Activated T-helper 2 cell treated with anti-CD3 and anti-CD28 coated beads, Interferon-gamma antibody, Interleukin-2, Interleukin-4, amounts not matched to agents 10 μg/mL and 5 μg/mL and 100 μg/mL, durations not matched to agents 14 hours and 24 hours and 36 hours (primary cell): ENCODE measurements at places on chromosomes 4 and X. TPM values are rescaled to one million over a fixed set of nuclear protein-coding genes. Genes with fewer than 3 reads are reported as not detected.

The CNKSR2 gene
- 11.3 and 13.4 TPM in 2 replicates for total RNA-seq

The SPCS3 gene
- 197 and 208 TPM in 2 replicates for total RNA-seq

The GPR50 gene
- total RNA-seq = not detected in 2 replicates

The NPFFR2 gene
- not detected in 2 replicates for total RNA-seq

The SLC6A14 gene
- not detected in 2 replicates for total RNA-seq

The FDCSP gene
- not detected in 2 replicates for total RNA-seq

DNA sequence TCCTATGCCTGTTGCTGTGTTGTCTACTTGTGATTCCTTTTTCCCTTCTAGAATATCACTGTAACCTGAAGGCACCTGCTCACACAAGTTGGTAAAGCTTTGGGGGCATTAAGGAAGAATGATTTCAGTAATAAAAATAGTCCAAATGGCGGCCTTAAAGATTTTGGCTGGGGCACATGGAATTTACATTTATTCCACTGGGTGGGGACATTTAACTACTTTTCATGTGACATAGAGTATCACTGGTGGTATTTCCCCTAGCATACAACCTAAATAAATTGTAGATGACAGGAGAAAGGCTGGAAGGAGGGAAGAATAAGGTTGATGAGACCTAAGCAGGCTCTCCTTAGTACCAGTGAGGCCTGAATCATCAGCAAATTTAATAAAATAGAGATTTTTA is 121.8 kb upstream of the EDA2R start:
- H3K36me3 ChIP-seq = no peaks in the 10 kb centered on the region
- H3K27ac ChIP-seq = no peak overlapping the region
- no peaks in the 10 kb centered on the region for H3K4me1 ChIP-seq
- H3K4me3 ChIP-seq = no peak overlapping the region
- DNase-seq = no peak

GRCh38 chr4:59945716-59946115 is 1254.4 kb upstream of the ADGRL3 start:
- no peak overlapping the region for H3K4me3 ChIP-seq
- no peak overlapping the region for H3K27ac ChIP-seq
- no peaks in the 10 kb centered on the region for H3K4me1 ChIP-seq
- H3K27me3 ChIP-seq = no peaks in the 10 kb centered on the region

DNA sequence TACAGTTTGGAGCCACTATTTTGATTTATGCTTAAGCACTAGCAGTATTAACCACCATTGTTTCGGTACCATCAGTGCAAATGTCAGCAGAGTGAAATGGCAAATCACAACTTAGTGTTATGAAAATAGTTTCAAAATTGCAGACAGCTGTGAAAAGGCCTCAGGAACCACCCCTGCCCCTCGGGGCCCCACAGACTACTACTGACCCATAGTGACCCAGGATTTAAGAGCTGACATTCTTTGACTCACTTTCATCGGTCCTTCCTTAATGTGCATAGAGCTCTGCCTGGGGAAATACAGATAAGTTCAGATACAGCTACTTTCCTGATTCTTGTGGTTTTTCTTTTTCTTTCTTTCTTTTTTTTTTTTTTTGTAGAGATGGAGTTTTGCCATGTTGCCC is 3.3 kb upstream of the BBS7 start:
- H3K27me3 ChIP-seq = peaks cover 33% of the 10 kb centered on the region
- peaks cover 15% of the 10 kb centered on the region for H3K4me1 ChIP-seq
- peaks cover 4% of the 10 kb centered on the region for H3K36me3 ChIP-seq
- no peak overlapping the region for H3K4me3 ChIP-seq
- DNase-seq = no peak

- H3K27me3 ChIP-seq = no peaks in the 10 kb centered on the region
- H3K27ac ChIP-seq = no peak overlapping the region
- H3K36me3 ChIP-seq = no peaks in the 10 kb centered on the region
- H3K4me1 ChIP-seq = peaks cover 1% of the 10 kb centered on the region
- H3K4me3 ChIP-seq = no peak overlapping the region
- DNase-seq = no peak
Observed at GRCh38 chr4:74764119-74764518, 30.2 kb downstream of the BTC start.

DNA sequence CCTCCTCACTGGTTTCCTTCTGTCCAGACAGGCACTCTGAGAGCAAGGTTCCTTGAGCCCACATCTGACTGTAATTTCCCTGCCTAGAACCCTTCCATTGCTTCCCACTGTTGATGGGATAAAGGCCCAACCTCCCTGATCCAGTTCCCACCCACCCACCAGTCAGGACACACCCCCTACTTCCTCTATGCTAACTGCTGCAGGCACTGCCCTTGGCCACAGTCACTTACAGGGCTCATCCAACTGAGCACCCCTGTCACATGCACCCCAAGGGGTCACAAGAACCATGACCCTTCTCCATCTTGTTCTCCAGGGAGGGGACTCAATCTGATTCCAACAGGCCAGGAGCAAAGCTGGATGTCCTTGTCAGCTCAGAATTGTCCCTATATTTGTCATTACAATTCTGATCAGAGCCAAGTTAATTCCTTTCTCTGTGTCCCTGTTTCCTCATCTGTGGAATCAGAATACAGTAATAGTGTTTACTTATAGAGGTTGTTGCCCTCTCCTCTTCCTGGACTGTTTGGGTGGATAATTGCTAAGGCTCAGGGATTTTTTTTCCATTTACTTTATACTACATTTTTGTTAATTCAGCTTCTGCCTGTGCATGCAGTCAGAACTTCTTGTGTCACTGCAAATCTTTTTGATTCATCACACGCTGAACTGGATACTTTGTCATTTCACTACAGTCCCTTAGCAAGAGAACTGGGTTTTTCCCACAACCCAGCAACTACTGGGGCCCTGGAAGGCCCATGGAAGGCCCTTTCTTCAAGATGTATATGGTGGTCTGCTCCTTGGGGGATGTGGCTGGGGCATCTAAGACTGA is 105.6 kb upstream of the MAMLD1 start:
- no peak for DNase-seq
- no peak overlapping the region for H3K4me3 ChIP-seq
- H3K36me3 ChIP-seq = no peaks in the 10 kb centered on the region
- peaks cover 11% of the 10 kb centered on the region for H3K4me1 ChIP-seq

- no peak overlapping the region for H3K4me3 ChIP-seq
- H3K27me3 ChIP-seq = peaks cover 17% of the 10 kb centered on the region
- H3K4me1 ChIP-seq = peaks cover 11% of the 10 kb centered on the region
- no peaks in the 10 kb centered on the region for H3K36me3 ChIP-seq
- DNase-seq = no peak
- H3K27ac ChIP-seq = no peak overlapping the region
Observed at GRCh38 chr4:153113061-153113837, 91.0 kb upstream of the TRIM2 start.

DNA sequence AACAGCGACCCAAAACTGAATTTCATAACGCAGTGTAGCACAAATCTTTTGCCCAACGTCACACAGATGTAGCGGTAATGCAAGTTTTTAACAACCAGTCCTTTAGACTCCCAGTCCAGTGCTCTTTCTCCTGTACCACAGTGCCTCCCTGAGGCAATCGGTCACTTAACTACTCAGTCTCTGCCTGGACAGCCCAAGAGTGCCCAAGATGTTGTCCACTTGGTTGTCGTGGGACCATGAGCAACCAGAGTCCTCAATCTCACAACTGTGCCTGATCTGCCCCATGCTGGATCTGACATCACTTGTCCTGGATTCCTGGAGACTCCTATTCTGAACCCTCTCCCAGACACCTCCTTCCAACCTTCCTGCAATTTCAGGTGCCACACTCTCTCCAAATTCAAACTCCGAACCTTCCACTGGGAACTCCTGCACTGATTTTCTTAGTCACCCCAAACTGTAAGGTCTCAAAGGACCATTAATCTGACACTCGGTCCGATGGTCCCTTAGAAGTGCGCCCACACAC is 702 bp downstream of the MMGT1 start:
- H3K27ac ChIP-seq = peak overlapping the region; percentile 97
- DNase-seq = no peak
- peaks cover 11% of the 10 kb centered on the region for H3K27me3 ChIP-seq
- H3K4me3 ChIP-seq = peak overlapping the region; percentile 97

- no peak overlapping the region for H3K27ac ChIP-seq
- peaks cover 32% of the 10 kb centered on the region for H3K4me1 ChIP-seq
- no peak for DNase-seq
- H3K4me3 ChIP-seq = no peak overlapping the region
- H3K36me3 ChIP-seq = peaks cover 59% of the 10 kb centered on the region
- no peaks in the 10 kb centered on the region for H3K27me3 ChIP-seq
Observed at GRCh38 chr4:36168127-36168878, 76.0 kb downstream of the ARAP2 start.

DNA sequence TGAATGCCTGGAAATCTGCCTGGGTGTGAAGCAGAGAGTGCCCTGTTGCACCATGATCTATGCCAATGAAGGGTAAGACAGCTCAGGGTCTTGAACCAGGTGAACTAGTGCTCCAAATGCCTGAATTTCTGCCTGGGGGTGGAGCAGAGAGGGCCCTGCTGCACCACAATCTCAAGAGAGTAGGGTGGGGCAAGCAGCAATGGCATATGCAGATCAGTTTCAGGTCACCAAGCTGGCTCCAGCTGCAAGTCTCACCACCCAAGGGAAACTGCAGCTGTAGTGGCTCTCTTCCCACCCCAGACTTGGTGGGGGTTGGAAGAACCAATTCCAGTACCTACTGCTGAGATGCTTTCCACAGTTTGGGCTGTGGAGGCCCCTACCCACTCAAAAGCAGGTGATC is 147.0 kb downstream of the SPANXN1 start:
- no peak for DNase-seq
- H3K27me3 ChIP-seq = no peaks in the 10 kb centered on the region
- no peaks in the 10 kb centered on the region for H3K36me3 ChIP-seq
- H3K4me1 ChIP-seq = no peaks in the 10 kb centered on the region
- H3K4me3 ChIP-seq = no peak overlapping the region

- DNase-seq = no peak
- no peak overlapping the region for H3K4me3 ChIP-seq
- H3K27ac ChIP-seq = no peak overlapping the region
- no peaks in the 10 kb centered on the region for H3K27me3 ChIP-seq
Observed at GRCh38 chrX:155747520-155747919, 133.6 kb upstream of the VAMP7 start.

DNA sequence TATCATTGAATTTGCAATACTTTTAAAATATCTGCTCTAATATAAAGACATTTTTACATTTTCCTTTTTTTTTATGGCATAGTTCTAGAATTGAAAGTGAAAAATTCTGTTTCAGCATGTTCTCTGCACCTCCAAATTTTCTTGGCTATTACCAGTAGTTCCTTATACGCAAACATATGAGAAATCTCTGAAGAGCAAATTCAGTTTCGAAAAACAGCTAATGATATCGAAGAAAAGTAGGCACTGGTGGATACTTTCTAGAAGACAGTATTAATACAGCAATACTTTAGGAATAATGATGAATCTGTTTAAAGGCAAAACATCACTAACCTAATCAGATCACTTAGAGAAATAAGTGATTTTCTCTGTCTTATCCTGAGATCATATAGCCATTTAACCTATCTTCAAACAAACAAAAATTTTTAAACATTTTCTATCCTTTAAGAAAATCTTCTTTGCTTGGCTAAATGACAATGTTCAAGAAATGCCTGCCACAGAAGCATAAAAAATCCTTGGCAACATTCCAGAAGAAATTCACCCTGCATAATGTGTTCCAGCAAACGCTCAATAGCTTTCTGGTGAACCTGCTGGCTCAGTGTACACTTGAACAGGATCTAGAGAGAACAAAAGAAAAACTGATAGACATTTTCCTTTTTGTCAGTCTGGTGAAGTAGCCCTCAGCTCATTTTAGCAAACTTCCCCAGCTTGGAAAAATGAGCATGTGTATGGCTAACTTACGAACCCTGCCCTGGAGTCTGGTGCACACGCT is 51.2 kb upstream of the KLF3 start:
- H3K36me3 ChIP-seq = no peaks in the 10 kb centered on the region
- no peak overlapping the region for H3K27ac ChIP-seq
- peaks cover 5% of the 10 kb centered on the region for H3K4me1 ChIP-seq
- DNase-seq = no peak
- peaks cover 3% of the 10 kb centered on the region for H3K27me3 ChIP-seq
- no peak overlapping the region for H3K4me3 ChIP-seq

DNA sequence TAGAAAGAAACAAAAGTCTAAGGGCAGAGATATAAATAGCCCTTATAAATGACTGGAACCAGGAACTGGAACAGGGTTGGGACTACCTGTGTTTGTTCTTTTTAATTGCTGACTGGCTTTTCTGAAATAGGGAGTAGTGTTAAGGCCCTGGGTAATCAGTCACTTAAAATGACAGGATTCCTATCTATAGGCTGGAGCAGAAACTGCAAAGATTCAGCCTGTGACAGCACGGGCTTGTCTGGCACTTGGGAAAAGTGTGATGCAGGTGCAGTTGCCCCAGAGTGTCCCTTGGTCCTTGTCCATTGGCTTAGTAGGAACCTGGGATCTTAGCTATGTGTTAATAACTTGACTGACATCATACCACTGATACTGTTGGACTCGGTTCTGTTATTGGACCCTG is 14.7 kb upstream of the PLAC8 start:
- no peak overlapping the region for H3K27ac ChIP-seq
- H3K4me3 ChIP-seq = no peak overlapping the region
- peaks cover 5% of the 10 kb centered on the region for H3K27me3 ChIP-seq
- peaks cover 12% of the 10 kb centered on the region for H3K36me3 ChIP-seq
- H3K4me1 ChIP-seq = peaks cover 16% of the 10 kb centered on the region
- no peak for DNase-seq

DNA sequence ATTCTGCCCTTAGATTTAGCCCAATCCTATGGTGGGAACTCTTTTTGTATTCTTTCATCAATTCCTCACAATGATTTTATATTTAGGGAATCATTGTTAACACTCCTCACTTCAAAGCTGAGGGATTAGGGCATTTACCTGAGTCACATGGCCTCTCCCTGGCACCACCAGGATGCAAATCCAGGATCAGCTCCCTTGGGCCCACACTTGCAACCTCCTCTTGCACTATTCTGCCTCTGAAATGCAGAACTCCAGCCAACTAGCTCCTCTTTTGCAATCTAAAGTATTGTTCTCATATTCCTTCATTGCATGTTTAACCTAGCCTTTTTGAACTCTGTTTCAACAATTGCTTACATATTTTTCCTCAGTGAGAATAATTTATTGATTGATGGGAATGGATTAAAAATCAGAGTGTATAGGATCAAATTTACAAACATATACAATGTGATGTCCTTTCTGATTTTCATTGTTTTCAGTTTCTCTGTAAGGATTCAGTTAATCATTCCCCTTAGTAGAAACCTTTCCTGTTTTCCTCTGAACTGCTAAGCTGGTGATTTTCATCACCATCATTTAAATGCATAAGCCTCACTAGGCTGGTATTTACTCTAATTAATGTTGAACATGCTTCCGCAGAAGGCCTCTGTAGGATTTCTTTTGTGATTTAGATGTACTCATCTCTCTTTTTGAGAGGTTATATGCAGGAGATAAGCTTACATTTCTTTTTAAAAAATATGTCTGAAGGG is 3.3 kb upstream of the RELL1 start:
- peaks cover 9% of the 10 kb centered on the region for H3K36me3 ChIP-seq
- H3K4me1 ChIP-seq = peaks cover 13% of the 10 kb centered on the region
- H3K27ac ChIP-seq = no peak overlapping the region
- H3K4me3 ChIP-seq = no peak overlapping the region
- H3K27me3 ChIP-seq = peaks cover 15% of the 10 kb centered on the region

DNA sequence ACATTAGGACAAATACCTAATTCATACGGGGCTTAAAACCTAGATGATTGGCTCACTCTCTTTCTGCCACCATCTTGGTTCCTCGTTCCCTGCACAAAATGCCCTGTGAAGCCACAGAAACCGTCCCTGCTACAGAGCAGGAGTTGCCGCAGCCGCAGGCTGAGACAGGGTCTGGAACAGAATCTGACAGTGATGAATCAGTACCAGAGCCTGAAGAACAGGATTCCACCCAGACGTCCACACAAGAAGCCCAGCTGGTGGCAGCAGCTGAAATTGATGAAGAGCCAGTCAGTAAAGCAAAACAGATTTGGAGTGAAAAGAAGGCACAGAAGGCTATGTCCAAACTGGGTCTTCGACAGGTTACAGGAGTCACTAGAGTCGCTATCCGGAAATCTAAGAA is 34.3 kb downstream of the TRIM61 start:
- peaks cover 8% of the 10 kb centered on the region for H3K27me3 ChIP-seq
- no peaks in the 10 kb centered on the region for H3K36me3 ChIP-seq
- no peak overlapping the region for H3K4me3 ChIP-seq
- H3K27ac ChIP-seq = no peak overlapping the region
